ENCODE measurements at places on chromosomes 3 and 15.

GRCh38 chr15:68592544-68592943 is 13.8 kb downstream of the CORO2B start:
- no peak for DNase-seq

GRCh38 chr15:29134641-29135308 is 134.8 kb downstream of the NSMCE3 start:
- no peak for DNase-seq

DNA sequence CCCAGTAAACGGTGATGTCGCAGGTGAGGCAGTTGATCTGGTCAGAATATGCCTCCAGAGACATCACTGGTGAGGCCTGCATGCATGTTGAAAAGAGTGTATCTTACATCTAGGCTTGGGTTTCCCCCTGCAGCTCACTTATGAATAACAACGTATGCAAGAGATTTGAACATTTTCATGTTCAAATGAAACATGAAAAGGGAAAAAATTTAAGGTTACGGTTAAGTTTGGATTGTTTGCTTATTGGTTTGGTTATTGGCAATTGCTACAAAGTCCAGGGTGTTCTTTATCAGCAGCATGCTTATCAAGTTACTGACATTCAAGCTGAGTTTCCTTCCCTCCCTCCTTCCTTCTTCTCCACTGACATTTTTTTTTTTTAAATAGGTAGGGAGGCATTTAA is 123.2 kb downstream of the IGF1R start:
- no peak for DNase-seq

- DNase-seq: no peak
Observed at GRCh38 chr15:53324061-53324460, 435.4 kb downstream of the WDR72 start.

- DNase-seq: no peak
Observed at GRCh38 chr3:143476965-143477640, 357.5 kb downstream of the CHST2 start.

DNA sequence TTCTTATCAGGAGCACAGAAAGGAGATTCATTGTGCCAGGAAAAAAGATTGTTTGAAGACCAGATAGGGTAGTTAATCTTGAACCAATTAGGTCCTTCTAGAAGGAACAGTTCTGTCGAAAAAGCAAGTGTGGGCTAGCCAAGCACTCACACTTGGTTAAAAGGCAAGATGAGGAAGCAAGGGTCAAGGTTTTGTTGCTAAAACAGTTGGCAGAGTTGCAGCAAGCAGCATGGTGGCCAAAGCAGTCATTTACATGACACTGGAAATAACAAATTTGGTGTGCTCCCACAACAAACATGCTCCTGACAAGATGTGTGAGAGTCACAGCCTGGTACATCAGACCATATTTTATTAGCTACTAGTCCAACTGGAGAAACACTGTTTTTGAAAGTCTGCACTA is 228.0 kb upstream of the CFAP20DC start:
- DNase-seq: no peak
